Right ventricle myocardium superior (tissue), 1 donor: ENCODE measurements at places on chromosomes 7 and 10. TPM values are rescaled to one million over a fixed set of nuclear protein-coding genes. Genes with fewer than 3 reads are reported as not detected.

DNA sequence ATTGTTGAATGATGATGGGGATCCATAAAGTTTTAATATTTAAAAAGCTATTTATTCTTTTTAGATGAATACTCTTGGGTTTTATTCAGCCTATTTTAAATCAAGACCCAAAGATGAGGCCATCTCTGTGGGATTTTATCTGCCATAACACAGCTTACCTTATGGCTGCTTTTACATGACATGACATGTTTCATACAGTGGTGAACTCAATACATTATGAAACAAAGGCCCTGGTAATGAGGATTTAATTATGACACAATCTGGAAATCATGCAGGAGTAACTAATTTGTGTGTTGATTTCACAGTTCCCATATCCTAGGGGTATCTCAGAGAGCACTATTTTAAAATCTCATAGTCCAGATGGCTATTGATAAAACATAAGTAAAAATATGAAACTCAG lies 661.8 kb upstream of the FZD8 start:
- no peak for DNase-seq

GRCh38 chr7:127150543-127150942 lies 102.2 kb downstream of the GRM8 start:
- DNase-seq: no peak

DNA sequence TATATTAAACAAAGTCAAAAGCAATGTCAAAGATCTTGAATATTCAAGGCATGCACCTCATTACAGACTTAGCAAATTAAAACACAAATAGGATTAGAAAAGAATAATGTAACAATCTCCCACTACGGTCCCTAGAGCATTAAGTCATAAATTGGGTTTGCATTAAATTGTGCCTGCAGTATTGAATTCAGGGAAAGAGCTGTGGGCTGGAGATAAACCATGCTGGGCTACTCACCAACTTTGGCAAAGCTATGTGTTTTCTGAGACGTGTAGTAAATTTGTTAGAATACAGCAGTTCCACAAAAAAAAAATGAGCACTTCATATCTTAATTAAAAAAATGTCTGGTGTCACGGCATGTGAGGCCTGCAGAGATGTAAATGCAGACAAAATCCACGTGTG lies 241.6 kb downstream of the SNX10 start:
- DNase-seq: no peak

DNA sequence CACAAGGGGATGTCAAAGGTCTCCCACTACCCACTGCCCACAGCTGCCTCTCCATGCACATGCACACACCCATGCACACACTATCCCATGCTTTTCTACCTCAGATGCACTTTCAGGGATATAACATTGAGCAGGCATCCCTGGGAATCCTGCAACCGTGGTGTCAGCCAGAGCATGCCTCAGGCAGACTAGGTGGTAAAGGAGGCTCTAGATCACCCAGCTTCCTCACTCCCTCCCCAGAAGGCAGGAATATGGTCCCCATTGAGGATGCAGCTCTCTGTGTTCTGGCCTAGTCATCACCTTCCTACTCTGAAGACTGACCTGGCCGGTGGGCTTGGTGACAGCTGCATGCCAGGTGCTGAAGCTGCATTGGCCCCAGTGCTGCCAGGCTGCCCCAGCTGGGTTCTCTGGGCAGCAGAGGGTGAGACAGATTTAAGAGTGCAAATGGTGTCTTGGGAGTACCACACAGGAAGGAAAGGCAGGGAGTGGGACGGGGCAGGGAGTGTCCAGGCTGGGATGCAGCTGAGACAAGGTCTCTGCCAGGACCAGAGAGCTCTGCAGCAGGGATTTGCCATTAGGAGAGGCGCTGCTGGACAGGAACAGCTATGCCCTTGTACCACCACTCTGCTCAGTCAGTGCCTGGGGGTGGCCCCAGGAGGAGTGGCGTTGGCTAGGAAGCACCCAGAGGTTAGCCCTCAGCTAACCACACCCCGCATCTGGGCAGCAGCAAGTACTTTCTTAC lies 53.4 kb upstream of the GDF10 start:
- DNase-seq: no peak

GRCh38 chr7:136353287-136353686 lies 376.1 kb upstream of the MTPN start:
- DNase-seq: no peak

DNA sequence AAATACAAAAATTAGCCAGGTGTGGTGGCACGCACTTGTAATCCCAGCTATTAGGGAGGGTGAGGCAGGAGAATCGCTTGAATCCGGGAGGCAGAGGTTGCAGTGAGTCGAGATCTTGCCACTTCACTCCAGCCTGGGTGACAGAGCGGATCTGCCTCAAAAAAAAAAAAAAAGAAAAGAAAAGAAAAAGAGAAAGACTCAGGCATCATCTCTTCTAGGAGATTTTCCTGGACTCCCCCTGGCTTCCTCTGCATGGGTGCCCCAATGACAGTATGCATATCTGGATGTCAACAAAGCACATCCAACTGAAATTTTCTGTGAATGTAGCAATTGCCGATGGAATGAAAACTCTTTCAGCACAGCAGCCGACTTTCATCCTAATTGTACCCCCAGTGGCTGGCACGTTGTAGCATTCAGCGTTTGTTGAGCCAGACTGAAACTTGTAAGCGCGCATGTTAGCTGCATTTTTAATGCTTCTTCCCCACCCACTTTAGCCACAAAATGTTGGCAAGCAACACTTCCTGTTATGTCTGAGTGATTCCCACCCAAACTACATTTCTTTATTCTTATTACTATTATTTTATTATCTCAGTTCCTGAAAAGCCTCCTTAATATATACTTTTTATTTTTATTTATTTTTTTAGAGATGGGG lies 70.2 kb downstream of the PRTFDC1 start:
- no peak for DNase-seq

DNA sequence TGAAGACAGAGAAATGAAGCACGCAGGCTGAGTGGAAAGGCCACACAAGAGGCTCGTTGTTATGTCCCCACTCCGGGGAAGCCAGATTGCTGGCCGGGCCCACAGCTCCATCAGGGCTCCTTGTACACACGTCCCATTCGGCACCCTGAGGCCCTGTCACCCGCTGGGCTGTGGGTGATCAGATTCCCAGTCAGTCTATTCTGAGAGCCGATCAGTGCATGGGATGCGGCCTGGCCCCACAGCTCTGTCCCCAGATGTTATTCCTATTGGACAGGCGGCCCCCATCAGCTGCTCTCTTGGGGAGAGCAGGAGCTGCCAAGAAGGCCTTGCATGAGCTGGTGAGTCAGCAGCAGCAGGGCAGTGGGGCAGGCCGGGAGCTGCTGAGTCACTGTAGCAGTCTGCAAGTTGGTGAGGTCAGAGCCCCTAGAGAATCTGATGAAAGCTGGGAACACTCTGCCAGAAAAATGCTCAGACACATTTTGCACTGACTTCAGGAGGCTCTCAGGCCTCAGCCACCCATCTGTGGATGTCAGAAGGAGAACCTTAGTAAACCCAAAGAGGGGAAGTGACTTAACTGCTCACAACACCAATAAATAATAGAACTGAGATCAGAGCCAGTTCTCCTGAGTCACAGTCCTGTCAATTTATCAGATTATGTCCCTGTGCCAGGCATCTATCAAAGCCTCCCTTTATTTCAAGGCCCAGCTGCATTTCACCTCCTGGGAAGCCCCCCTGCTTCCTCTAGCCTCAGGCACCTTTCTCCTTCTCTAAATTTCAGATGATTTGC lies 9.4 kb upstream of the PSAP start:
- DNase-seq: peak; percentile 95

GRCh38 chr7:128940494-128941322 lies 3.0 kb downstream of the IRF5 start:
- peak; percentile 81 for DNase-seq

DNA sequence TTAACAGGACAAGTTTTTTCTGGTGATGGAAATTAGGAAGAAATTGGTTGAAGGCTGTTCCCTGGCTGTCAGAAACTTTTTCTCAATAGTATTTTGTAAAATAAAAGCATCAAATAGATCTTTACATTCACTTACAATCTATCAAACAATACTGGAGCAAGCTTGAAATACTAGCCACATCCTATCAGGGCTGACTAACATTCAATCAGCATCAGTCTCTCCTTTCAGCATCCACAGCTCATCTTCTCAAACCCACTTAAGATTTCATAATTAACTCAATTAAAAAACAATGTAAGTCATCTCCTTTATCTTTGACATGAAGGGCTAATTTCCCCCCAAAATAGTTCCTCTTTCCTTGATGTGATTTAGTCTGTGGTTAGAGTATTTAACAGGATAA lies 80.2 kb downstream of the DIP2C start:
- DNase-seq: no peak

Gene ZNF485
- total RNA-seq: 1.4 TPM

Gene IDI2
- total RNA-seq: 0.16 TPM

Gene CAMK2B
- total RNA-seq: 87.2 TPM

Gene C10orf67
- 0.54 TPM for total RNA-seq

Gene DIP2C
- 29.1 TPM for total RNA-seq

Gene NXPH1
- total RNA-seq: not detected
